ENCODE measurements at places on chromosomes 2 and 18.

GRCh38 chr2:211564441-211564840 is 974.2 kb downstream of the ERBB4 start:
- DNase-seq = no peak

GRCh38 chr2:164335128-164335527 is 286.2 kb downstream of the GRB14 start:
- no peak for DNase-seq

- DNase-seq = peak; percentile 53
Measured at GRCh38 chr2:175742367-175742766, 259.7 kb downstream of the LNPK start.

- DNase-seq = peak; percentile 25
Measured at GRCh38 chr2:25030702-25031101, 11.2 kb upstream of the EFR3B start.

GRCh38 chr2:231563378-231563961 is 29.2 kb upstream of the TEX44 start:
- peak; percentile 91 for DNase-seq

DNA sequence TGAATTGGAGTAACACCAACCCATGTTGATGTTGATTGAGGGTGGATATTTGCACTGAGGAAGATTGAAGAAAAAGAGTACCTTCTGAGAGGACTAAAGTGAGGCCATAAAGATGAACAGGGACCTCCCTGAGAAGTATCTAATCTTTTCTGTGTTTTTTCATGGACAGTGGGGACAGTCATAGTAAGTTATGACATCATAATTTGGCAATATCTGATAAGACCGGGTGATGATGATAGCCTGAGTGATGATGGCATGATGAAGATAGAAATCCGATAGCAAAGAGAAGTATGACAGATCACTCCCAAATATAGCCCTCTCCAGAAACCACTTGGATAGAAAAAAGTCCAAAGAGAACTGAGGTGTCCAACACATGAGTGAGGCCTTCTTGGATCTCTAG is 2.2 kb upstream of the ATP5MC3 start:
- no peak for DNase-seq

DNA sequence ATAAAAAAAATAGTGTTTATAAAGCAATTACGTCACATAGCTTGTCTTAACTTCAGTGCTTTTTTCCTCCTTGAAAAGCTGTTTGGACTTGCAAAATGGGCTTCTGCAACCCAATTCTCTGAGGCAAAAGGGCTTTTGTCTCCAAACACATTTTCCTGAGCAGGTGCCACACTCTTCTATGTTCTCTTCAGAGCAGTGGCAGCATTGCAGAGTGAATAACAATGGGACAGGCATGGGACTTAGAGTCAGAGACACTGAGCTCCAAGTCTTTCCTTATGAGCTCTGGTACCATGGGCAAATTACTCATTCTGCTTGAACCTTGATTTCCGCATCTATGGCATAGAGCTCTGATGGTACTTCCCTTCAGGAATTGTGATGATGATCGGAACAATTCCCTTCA is 149.0 kb downstream of the ARL6IP6 start:
- DNase-seq = no peak

- no peak for DNase-seq
Measured at GRCh38 chr2:60045456-60045855, 508.0 kb downstream of the BCL11A start.

DNA sequence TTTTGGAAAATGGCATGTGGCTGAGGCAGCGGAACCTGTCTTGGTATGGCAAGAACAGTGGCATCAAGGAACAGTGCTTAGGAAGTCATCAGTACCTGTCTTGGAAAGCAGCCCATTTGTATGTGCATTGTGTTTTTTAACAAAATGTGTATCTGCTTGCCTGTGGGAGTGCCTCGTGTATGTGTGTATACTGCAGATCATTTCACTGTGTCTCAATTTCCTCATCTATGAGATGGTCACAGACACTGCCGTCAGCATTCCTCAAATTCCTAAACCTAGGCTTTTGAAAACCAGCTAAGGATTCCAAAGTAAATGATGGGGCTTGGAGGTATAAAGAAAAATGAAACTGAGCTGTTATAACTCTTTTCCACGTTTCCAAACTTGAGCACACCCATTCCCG is 441.3 kb downstream of the RND3 start:
- peak; percentile 41 for DNase-seq

DNA sequence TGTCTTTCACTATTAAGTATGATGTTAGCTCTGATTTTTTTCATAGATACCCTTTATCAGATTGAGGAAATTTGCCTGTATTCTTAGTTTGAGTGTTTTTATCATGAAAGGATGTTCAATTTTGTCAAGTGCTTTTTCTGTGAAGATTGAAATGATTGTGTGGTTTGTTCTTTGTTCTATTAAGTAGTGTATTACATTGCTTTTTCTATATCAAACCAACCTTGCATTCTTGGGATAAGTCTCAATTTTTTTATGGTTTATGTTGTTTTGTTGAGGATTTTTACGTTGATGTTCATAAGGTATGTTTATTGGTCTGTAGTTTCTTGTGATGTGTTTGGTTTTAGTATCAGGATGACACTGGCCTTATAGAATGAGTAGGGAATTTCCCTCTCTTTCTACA is 19.1 kb downstream of the PDK1 start:
- no peak for DNase-seq

All from GM03348 (cell line).